ENCODE measurements at places on chromosomes 16 and 17.

DNA sequence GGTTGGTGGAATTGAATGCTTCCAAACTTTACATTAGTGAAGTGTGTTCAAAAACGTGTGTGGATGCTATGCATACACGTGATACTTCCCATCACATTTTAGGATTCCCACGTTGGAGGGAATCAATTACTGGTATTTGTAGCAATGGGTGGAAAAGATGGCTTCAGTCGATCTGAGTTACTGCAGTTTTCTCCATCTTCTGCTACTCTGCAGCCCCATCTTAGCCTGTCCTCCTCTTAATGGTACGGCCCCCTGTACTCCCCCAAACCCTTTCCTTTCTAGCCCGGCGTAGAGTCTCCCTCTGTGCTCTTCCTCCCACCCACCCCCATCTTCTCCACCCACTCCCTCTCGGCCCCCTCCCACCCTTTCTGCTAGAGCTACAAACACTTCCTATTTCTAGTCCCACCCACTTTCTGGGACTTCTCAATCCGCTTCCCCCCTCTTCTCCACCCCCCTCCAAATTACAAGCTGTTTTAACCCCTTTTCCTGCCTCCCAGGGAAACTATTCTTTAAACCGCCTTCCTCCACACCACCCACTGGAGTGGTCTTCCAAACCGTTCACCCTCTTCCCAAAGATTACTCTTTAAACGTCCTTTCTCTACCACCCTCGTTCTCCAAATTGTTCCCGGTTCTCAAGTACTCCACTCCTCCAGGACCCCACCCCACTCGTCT, 1.1 kb downstream of the CHTF8 start:
- DNase-seq, result no peak

DNA sequence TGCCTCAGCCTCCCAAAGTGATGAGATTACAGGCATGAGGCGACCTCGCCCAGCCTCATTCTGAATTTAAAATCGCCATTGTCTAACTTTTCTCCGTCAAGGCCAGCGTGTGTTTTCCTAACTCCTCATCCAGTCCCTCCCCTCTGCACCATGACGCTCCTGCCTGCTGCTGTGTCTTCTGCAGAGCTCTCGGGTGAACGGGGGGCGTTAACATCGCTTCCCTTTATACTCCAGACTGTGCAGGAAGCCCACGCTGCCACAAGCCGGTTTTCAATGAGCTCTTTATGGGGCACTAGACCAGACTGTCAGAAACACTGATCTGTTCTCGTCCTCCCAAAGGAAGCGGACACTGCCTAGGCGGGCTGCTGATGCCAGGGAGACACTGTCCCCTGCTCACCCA, 13.2 kb downstream of the AANAT start:
- no peak for DNase-seq

DNA sequence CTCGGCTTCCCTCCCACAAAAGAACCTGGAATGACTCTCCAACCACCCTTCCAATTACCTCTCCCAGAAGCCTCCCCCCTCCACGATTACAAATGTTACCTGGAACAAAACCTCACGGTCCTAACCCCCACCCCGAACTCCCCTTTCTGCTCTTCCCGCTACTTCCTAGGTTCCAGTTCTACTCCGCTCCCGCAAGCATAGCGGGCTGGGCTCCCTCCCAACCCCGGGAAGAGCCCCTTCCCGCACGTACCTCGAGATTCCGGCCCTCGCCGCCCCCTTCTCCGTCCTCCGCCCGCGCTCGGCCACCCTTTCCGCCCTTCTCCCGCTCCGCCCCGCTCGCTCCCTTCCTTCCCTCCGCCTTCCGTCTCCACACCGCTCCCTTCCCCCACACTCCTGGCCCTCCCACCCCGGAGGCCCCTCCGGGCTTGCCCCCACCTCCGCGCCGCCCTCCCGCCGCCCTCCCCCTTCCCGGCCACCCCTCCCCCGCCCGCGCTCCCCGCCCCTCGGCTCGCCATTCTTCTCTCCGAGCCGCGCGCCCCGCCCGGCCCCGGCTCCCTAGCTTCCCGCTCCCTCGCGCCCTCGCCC, 457 bp downstream of the CHTF8 start:
- DNase-seq, result no peak

GRCh38 chr16:65375651-65376050, 253.8 kb upstream of the CDH11 start:
- DNase-seq, result no peak

- DNase-seq, result no peak
Observed at GRCh38 chr16:20901436-20902112, 1.0 kb downstream of the LYRM1 start.

DNA sequence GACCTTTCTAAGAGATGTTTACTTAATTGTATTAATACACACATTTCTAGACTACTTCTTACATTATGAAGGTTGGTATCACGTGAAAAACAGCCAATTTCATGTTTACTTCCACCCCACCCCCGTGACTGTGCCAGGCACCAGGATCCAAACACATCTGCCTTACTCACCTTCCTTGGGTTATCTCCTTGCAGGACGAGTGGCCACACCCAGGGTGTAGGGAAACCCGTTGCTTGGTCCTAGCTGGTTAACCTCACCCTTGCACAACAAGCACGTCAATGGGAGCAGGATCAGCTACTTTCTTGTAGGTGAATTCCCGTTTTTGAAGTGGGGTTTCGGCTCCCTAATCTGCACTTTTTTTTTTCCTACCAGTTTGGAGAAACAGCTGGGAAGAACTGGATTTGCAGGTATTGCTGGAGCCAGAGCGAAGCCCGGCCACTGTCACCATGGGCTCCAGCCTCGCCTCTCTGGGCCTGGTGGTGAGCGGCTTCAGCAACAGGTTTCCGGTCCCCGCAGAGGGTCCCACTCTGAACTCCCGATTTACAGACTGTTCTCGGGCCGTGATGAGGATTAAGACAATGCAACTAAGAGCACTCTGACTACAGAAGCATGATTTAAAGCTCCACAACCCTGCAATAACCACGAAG, 2.1 kb upstream of the UBB start:
- DNase-seq, result peak; percentile 95

DNA sequence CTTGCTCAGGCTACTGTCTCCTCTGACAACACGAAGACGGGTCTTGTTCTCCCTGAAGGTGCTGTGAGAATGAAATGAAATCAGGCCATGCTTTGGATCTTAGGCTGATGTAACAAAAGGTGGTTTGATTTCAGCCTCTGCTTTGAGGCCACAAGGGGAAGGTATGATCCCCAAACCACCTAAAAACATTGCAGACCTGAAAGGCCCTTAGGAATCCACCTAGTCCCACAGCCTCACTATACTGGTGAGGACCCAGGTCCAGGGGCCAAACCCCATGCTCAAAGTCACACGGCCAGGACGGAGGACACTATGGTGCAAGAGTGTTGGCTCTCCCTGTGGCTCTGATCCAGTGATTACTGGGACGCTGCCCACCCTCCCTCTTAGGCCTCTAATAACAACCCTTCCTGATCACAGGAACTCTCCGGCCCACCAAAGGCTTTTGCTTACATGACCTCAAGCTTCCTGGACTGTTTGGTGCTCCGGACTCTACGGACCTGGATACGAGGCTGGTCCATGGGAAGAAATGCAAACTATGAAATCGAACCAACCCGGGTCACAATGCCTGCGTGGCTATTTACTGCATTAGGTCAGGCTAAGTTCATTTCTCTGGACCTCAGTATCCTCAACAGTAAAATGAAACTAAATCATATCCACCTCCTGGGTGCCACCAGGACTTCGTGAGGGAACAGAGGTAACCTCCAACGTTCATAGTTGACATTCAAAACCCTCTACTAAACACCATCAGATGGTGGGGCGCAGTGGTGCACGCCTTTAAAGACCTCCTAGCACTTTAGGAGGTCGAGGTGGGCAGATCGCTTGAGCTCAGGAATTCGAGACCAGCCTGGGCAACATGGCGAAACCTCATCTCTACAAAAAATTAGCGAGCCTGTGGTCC, 1.5 kb downstream of the TRIM25 start:
- no peak for DNase-seq

GRCh38 chr17:39209317-39210092, 9.4 kb downstream of the RPL19 start:
- no peak for DNase-seq

GRCh38 chr16:79158337-79158736, 442.2 kb downstream of the MAF start:
- no peak for DNase-seq

DNA sequence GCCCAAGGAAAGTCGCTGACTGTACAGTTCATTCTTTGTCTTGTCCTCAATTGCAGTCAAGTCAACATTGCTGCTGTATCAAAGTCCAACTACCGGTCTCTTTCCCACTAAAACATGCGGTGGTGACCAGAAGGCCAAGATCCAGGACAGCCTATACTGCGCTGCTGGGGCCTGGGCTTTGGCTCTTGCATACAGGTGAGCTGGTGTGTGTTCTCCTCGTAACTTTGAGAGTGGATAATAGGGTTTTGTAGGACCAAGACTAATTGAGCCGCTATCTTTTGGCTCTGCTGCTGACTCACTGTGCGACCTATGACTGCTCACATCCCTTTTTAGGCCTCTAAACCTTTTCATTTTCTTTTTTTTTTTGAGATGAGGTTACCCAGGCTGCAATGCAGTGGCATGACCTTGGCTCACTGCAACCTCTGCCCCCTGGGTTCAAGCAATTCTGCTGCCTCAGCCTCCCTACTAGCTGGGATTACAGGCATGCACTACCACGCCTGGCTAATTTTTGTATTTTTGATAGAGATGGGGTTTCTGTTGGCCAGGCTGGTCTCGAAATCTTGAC, 38.7 kb downstream of the PHKB start:
- DNase-seq, result no peak
